ENCODE measurements at places on chromosomes 12 and 14.

- DNase-seq = no peak
Measured at GRCh38 chr12:121304306-121304705, 7.8 kb upstream of the CAMKK2 start.

- no peak for DNase-seq
Measured at GRCh38 chr12:18439541-18439940, 178.2 kb downstream of the PIK3C2G start.

DNA sequence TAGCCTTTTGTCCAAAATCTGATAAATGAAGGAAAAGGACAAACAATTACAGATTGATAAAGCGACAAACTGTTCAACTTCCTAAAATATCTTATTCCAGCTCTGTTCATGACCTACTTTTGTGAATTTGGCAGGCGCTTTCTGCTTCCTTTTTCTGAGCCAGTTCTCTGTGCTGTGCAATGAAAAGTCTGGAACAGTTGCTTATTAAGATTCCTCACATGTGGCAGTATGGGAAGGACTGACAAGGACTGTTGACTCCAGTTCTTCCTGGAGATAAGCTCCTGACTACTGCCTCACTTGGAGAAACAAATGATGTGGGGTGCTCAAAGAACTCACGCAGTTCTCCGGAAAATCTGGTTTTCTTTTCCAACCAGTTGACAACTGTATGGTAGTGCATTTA, 58.3 kb upstream of the ANP32D start:
- DNase-seq = no peak

DNA sequence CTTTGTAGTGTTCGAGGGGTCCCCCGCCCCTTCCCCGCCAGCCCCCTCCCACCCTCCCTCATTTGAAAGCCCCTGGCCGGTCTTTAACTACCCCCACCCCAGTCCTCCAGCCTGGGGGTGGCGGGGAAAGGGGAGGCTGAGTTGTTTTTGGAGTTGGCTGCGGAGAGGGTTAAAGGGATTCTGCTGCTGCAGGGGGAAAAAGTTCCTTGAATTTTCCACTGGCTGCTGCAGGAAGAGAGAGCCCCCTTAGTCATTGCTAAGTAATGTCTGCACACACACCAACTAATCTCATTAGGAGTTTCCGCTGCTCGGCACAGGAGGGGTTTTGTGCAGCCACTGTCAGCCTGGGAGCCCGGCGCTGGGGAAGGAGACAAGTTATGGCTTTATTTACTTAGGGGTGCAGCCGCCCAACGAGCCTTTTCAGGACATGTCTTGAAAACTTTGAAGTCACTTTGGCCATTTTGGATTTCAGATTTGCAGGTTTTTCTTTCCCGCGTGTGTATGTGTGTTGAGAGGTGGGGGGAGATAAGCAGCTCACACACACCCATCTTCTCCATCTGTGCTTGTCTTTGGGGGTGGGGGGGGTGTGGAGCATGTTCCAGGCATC, 1.8 kb downstream of the ELK3 start:
- DNase-seq = peak; percentile 40

DNA sequence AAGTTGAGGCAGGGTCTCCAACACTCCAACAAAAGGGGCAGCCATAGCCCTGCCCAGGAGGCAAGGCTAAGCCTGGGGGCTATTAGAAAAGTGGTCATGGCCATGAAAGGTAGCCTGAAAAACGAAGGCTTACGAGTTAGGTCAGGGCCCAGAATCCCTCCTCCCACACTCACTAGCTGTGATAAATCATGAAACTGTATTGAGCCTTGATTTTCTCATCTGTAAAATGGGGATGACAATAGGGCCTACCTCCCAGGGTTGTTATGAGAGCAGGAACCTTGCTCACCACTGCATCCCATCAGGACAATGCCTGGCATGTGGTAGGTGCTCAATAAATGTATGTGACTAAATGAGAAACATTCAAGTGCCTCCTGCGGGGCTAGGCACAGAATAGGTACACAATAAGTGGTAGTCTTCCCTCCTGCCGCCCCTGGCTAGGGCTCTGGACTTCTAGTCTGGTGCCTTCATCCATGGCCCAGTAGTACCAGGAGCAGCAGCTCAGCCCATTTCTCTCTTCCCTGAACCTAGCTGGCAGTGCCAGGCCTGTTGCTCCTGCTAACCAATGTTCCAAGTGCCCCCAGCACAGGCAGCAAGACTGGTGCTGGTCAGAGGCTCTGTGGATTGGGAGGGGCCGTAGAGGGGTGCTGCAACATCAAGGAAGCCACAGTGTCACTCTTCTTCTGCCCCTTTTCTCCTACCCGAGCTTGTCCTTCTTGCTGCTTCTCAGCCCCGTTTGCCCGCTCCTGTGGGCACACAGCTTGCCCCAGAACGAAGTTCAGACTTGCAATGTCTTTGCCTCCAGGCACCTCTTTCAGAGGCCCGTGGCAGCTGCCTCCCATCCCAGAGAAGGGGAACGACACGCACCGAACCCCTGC, 7.8 kb downstream of the PGF start:
- DNase-seq = no peak

GRCh38 chr14:75579338-75579864, 981 bp downstream of the FLVCR2 start:
- no peak for DNase-seq

Data from activated T-helper 1 cell treated with anti-CD3 and anti-CD28 coated beads, Interleukin-2, amount 50 U/mL, for 16 hours (primary cell).